ENCODE measurements at places on chromosomes 7 and 10. TPM values are rescaled to one million over a fixed set of nuclear protein-coding genes. Genes with fewer than 3 reads are reported as not detected.

Gene PRTFDC1
- total RNA-seq: 8.5 TPM

- DNase-seq: no peak
Observed at GRCh38 chr7:47231627-47232026, 350.3 kb downstream of the TNS3 start.

DNA sequence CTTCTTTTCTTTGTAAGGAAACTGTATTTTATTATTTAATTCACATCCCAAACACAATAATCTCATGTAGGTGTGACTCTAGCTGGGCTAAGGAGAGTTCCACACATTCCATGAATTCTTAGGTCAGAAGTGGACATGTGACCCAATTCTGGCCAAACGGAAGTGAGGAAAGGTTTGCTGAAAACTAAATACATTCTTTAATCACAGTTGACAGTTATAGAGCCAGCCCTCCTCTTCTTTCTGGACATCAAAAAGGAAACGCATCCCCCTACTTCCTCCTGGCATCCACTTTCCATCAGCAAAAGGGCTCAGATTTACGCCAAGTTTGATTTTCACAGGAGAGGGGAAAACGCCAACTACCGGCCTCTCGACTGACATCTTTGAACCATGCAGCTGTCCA lies 774.4 kb upstream of the POM121L12 start:
- DNase-seq: no peak

GRCh38 chr7:96198047-96198636 lies 123.8 kb downstream of the SLC25A13 start:
- no peak for DNase-seq

- DNase-seq: peak; percentile 35
Observed at GRCh38 chr10:71404503-71405295, 8.0 kb downstream of the CDH23 start.

- no peak for DNase-seq
Observed at GRCh38 chr10:47141349-47141748, 158.6 kb upstream of the GDF10 start.

- DNase-seq: no peak
Observed at GRCh38 chr7:148944935-148945934, 61.1 kb upstream of the EZH2 start.

Gene TCERG1L
- total RNA-seq: 0.91 TPM

DNA sequence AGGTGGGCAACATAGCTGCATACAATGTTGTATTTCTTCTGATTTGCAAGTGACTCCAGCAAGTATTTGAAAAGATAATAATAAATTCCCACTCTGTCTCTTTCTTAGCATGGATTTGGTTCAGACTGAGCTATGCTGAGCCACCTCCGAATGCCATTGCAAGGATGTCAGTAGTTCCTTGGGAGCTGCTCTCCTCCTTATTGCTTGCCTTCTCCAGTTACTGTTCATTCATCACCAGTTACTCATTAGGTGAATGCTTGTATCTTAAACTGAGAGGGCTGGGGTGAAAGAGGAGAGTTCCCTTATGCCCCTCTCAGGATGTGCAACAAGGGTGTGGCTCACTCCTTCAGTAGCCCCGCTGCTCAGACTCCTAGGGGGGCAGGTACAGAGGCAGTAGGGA lies 78.4 kb upstream of the PRKAR2B start:
- no peak for DNase-seq

Gene TSPAN13
- 50.2 TPM for total RNA-seq

Gene ATOH7
- total RNA-seq: not detected

GRCh38 chr7:68238204-68238805 lies 1241.7 kb downstream of the TYW1 start:
- no peak for DNase-seq

- DNase-seq: no peak
Observed at GRCh38 chr10:4532011-4532410, 294.0 kb upstream of the AKR1E2 start.

Gene TMEM130
- total RNA-seq: 1.6 TPM

DNA sequence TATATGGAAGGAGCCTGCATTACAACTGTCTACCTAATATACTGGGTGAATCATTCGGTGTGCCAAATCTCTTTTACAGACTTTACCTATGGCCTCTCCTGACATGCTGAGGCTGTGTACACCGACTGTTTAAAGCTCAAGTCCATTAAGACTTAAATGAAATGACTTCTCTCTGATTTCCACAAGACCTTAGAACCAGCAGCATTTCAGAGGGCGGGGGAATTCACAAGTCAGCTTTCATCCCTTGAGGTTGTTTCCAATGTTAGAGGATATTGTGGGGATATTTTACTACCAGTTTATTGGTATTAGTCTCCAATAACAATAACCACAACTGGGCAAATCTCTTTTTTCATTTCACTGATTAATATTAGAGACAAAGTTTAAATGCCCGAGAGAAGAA lies 87.1 kb upstream of the IKZF1 start:
- no peak for DNase-seq

- peak; percentile 57 for DNase-seq
Observed at GRCh38 chr7:107742678-107743566, 1.0 kb upstream of the CBLL1 start.

- DNase-seq: no peak
Observed at GRCh38 chr10:79220307-79220706, 127.0 kb upstream of the PPIF start.

- no peak for DNase-seq
Observed at GRCh38 chr7:98879979-98880315, 1.6 kb downstream of the TRRAP start.

DNA sequence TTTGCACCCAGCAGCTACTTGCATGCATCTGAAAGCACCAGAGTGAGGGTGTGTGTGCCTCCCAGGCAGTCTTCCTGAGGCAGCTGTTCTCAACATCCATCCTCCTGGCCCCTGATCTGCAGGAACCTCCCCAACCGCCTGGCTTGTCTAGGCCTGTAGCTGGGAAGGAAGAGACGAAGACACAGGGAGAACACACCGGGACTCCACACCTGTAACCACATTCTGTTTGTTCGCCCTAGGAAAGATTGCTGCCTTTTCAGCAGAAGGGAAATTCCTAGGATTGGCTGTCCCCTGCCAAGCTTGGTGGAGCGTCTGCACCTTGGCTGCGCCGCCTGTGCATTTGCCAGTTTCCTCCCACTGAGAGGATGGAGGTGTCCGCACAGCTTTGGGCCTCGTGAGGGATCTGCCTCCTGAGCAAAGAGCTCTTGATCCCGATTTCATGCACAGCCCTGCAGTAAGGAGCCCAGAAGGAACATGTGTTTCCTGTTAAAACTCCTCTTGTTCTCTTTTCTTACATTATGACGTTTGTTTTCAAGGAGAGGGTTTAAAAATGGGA lies 154.6 kb downstream of the TPST1 start:
- DNase-seq: no peak

Gene CYP3A7
- total RNA-seq: 0.75 TPM

Gene ZP3
- 23.3 TPM for total RNA-seq

DNA sequence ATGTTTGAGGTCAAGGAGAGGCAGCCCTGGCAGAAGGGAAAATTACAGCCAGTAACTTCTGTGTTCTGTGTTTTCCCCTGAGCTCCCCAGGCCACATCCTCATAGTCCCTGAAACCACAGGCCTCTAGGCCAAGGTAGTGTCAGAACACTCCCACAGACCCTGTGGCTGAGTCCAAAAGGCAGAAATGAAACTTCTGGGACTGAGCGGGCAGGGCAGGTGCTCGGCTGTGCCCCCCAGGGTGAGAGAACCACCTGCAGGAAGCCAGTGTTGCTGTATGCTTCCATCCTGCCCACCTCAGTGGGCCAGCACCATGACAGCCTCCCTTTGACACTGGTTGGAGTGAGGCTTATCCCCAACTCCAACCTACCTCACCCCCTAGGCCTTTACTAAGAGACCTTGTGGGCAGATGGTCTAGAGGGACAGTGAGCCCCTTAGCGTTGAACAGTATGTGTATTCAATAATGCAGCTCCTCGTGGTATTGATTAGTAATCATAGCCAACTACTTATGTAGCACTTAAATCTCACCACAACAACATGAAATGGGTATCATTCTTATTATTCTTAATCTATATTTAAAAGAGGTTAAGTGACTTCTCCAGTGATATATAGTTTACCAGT lies 30.3 kb downstream of the PIK3CG start:
- DNase-seq: no peak

GRCh38 chr10:130808243-130808642 lies 503.3 kb downstream of the TCERG1L start:
- DNase-seq: peak; percentile 22

Gene MYH16
- not detected for total RNA-seq

Gene NAT16
- not detected for total RNA-seq
